ENCODE measurements at places on chromosomes 5 and 9. TPM values are rescaled to one million over a fixed set of nuclear protein-coding genes. Genes with fewer than 3 reads are reported as not detected.

- no peak for DNase-seq
- H3K27ac ChIP-seq, result no peak overlapping the region
- no peaks in the 10 kb centered on the region for H3K27me3 ChIP-seq
- H3K4me3 ChIP-seq, result no peak overlapping the region
Measured at GRCh38 chr5:88236866-88237642, 31.6 kb downstream of the TMEM161B start.

DNA sequence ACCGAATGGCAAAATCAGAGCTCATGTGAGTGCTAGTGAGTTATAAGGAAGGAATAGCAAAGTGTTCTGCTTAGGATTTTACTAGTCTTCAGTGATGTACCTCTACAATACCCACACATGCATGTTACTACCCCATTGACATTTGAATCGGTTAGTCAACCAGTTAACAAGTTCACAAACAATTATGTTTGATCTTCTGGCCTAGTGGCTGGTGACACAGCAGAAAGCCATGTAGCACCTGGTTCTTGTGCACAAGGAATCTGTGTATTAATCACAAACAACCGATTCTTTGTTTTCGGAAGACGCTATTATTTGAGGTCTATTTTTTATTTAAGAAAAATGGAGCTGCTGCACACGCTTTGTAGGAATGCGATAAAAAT, 41.9 kb downstream of the NTRK2 start:
- no peaks in the 10 kb centered on the region for H3K27me3 ChIP-seq
- peaks cover 3% of the 10 kb centered on the region for H3K4me1 ChIP-seq
- no peaks in the 10 kb centered on the region for H3K36me3 ChIP-seq

GRCh38 chr5:33303579-33304095, 137.1 kb upstream of the TARS1 start:
- no peak overlapping the region for H3K27ac ChIP-seq
- no peak overlapping the region for H3K4me3 ChIP-seq
- H3K4me1 ChIP-seq, result peaks cover 16% of the 10 kb centered on the region
- no peak for DNase-seq
- H3K36me3 ChIP-seq, result no peaks in the 10 kb centered on the region
- H3K27me3 ChIP-seq, result no peaks in the 10 kb centered on the region

CTNND2 gene
- not detected for total RNA-seq

QSOX2 gene
- total RNA-seq, result 139 TPM

PRXL2C gene
- total RNA-seq, result 16.1 TPM

Measured in B cell (primary cell).